ENCODE measurements at places on chromosomes 5 and 9. TPM values are rescaled to one million over a fixed set of nuclear protein-coding genes. Genes with fewer than 3 reads are reported as not detected.

Gene PRR16
- total RNA-seq: 0.25 TPM

Gene PCDHGB3
- 6.2 TPM for total RNA-seq

Gene TESK1
- total RNA-seq: 28.7 TPM

Gene TLR4
- not detected for total RNA-seq

Gene CDC25C
- total RNA-seq: 3.2 TPM

Gene NUTM2G
- not detected for total RNA-seq

Gene RASGRF2
- 1.4 TPM for total RNA-seq

Gene TEK
- 1.0 TPM for total RNA-seq

Gene CDO1
- 136 TPM for total RNA-seq

Gene NUTM2F
- not detected for total RNA-seq

Gene FOXD4
- total RNA-seq: 0.76 TPM

Gene PGM5
- not detected for total RNA-seq

Gene CDX1
- total RNA-seq: not detected

Gene SPINK5
- 7.5 TPM for total RNA-seq

Gene SLCO6A1
- total RNA-seq: 1.6 TPM

Gene C9orf152
- not detected for total RNA-seq

Gene PRLR
- not detected for total RNA-seq

Gene CERCAM
- 56.1 TPM for total RNA-seq

Gene TMEM252
- total RNA-seq: not detected

Gene INSL6
- total RNA-seq: not detected

Gene BAAT
- 0.54 TPM for total RNA-seq

Gene PCDHB7
- 3.4 TPM for total RNA-seq

Gene ATOX1
- total RNA-seq: 82.9 TPM

Gene LCN1
- not detected for total RNA-seq

Gene SH3TC2
- 0.25 TPM for total RNA-seq

Gene NRG2
- total RNA-seq: 0.81 TPM
